Epithelial cell of proximal tubule (primary cell): ENCODE measurements at places on chromosomes 6 and 20.

DNA sequence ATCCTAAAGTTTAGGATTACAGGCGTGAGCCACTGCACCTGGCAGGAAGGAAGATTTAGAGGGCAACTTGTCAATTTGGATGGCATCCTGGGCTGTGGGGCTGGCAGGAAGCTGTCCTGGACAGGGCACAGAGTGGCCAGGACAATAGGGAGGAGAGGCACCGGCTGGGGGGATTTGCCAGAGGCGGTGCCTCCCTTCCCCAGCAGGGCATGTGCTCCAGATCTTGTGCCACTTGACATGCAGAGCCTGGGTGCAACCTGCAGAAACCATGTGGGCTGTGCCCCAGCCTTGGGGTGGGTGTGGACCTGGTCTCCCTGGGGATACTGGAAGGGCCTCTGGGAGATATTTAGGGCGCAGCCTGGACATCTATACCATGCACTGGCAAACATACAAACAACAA lies 58.6 kb upstream of the EEF1A1 start:
- no peak for DNase-seq

- no peak for DNase-seq
These were observed 42.6 kb upstream of the MRGBP start for GRCh38 chr20:62753626-62754025.

DNA sequence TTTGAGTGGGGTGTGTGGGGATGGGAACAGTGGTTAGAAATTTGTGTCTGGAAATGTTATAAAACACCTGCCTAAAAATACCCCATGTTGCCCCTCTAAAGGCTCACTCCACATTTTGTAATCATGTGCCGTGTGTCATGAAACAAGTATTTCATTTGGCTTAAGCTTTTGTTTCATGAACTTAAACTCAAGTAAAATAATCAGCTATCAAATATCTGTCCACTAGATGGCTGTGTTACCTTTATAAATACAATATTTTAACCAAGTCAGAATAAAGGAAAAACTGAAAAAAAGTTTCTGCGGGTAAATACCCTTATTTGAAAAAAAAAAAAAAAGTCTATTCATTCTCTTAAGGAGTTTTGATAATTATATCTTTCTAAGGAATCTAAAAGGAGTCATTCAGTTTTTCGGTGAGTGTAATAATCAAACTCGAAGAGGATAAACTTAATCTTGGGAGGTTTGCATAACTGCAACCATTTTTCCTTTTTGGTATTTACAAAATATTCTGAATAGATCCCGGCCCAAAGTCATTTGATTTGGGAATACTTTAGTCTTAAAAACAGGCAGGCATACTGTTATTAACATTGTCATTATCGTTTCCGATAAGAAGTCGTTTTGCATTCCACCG lies 29.9 kb upstream of the MTRF1L start:
- peak; percentile 45 for DNase-seq

DNA sequence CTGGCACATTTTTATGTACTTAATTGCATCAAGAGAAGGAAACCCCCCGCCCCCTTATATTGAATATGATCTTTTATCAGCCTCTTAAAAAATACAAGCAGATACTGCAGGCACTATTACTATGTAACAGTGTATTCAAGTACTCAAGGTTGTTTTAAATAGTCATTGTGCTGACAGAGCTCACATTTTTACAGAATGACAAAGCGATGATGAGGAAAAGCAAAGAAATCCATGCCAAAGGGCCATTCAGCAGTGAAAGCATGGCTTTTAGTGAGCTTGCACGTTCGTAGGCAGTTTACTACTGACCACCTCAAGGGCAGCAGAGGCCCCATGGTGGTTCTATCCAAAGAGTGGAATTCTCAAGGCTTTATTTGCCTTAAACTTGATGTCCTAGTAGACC lies 146.8 kb downstream of the RPS12 start:
- no peak for DNase-seq

GRCh38 chr20:14477125-14477524 lies 139.7 kb upstream of the FLRT3 start:
- DNase-seq: peak; percentile 94

- no peak for DNase-seq
These were observed 1.3 kb upstream of the NR2E1 start for GRCh38 chr6:108164543-108164814.

- no peak for DNase-seq
These were observed 7.7 kb downstream of the NCOA6 start for GRCh38 chr20:34817801-34818200.
